ENCODE measurements at places on chromosomes 1 and 21. TPM values are rescaled to one million over a fixed set of nuclear protein-coding genes. Genes with fewer than 3 reads are reported as not detected.
A peak's percentile ranks its signal among the peaks of the same experiment; 100 is the strongest.

GRCh38 chr1:154783976-154784375 lies 86.1 kb downstream of the KCNN3 start:
- no peak for DNase-seq

DNA sequence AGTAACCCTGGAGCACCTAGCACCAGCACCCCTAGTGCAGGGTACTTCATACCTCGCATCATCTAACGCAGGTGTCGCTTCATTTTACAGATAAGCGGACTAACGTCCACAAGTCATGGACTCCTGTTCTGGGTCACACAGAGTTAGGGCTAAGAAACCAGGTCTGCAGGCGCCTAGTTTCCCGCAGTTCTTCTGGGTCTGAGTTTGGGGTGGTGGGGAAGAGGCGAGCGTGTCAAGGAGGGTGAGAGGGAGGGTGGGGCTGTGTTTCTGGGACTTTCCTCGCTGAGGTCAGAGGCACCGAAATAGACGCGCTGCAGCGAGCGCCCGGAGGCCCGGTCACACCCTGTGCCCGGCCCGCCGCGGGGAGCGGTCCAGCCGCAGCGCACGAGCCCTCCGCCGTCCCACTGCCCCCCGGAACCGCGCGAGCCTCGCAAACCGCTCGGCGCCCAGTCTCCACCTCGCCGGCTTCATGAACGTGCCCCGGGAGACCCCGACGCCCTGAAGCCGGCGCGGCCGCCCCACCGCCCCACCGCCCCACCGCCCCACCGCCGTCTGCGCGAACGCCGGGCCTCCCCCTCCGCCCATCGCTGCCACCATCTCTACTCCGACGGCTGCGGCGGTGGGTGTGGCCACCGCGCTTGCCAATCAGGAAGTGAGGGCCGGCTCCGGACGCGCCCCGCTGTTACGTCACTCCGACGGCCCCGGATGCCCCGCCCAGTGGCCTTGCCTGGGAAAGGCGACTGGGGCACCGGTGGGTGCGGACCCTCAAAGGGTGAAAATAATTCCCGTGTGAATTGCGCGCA lies 12.3 kb downstream of the IFI6 start:
- DNase-seq: peak; percentile 96

- DNase-seq: no peak
Measured at GRCh38 chr1:172069051-172069450, 227.8 kb downstream of the DNM3 start.

The OR2L2 gene
- total RNA-seq: not detected

- peak; percentile 55 for DNase-seq
Measured at GRCh38 chr1:99645203-99645602, 710 bp upstream of the PALMD start.

DNA sequence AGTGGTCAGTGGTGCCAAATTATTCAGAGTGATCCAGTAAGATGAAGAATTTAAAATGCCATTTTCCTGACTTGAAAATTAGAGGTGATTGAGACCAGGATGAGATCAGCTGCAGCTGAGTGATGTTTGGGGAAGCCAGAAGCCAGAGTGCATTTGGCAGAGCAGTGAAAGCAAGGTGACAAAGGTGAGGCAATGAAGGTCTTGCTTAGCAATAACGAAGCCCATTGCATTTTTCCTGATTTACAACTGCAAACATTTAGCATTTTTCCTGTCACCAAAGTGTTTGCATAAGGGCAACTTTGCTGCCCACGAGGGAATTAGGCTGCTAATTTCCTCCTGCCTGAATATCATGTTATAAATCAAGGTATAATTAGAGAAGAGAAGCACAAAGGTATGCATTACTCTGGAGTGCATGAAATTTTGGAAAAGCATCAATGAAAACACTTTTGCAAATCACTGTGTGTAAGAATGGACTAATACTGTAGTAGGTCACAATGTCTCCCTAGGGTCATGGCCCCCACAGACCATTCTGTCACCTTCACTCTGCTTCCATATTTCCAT lies 188.2 kb upstream of the LYPLAL1 start:
- no peak for DNase-seq

DNA sequence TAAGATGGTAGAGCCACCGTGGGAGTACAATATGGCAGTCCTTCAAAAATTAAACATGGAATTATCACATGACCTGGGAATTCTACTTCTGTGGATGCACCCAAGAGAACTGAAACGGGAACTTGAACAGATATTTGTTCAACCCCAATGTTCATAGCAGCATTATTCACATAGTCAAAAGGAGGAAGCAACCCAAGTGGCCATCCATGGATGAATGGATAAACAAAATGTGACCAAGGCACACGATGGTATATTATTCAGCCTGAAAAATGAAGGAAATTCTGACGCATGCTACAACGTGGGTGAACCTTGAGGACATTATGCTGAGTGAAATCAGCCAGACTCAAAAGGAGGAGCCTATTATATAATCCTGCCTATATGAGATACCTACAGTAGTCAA lies 22.8 kb upstream of the LAPTM5 start:
- no peak for DNase-seq

DNA sequence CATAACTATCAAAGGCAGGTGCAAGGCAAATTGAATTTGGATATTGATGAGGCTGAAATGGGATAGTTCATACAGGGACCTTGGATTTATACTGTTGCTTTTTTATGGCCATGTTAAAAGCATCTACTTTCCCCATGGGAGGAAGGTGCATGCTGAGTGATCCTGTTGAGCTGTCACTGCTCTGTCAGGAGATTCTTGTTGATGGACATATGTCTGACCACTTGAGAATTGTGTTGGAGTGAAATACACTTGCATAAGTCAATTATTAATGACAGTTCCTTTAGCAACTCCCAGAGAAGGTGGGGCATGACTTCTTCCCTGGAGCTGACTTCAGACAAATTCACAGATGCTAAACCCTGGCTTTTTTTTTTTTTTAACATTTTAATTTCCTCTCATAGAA lies 58.4 kb upstream of the DYNLT5 start:
- DNase-seq: no peak

- no peak for DNase-seq
Measured at GRCh38 chr1:11485191-11485590, 6.2 kb downstream of the DISP3 start.

The RUNX3 gene
- 10.5 TPM for total RNA-seq

DNA sequence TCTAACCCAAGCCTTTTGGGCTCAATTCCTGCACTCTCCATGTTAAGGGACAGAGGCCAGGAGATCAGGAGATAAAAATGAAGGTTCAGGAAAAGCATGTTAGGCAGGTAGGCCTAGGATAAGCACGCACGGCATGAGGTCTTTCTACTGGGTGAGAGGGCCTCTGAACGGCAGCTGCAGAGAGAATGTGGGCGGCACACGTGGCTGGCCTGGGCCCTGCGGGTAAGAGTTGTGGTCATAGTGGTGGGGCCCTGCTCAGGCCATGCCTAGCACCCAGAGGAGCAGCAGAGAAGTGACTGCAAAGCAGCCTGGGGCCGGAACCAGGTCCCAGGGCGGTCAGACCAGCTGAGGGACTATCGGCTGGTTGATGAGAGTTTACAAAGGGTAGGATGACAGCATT lies 7.5 kb upstream of the FOXO6 start:
- no peak for DNase-seq

The NOS1AP gene
- 5.3 TPM for total RNA-seq

DNA sequence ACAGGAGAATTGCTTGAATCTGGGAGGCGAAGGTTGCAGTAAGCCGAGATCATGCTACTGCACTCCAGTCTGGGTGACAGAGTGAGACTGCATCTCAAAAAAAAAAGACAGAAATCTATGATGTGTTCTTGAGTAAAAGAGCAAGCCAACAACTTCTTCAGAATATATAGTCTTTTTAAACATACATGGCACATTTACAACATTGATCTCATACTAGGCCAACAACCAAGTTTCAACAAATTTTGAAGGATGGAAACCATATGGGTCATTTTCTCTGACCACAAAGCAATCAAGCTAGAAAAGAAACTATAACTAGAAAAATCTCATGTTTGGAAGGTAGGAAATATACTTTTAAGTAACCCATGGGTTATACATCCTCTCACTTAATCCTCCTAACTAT lies 38.3 kb downstream of the PAFAH2 start:
- no peak for DNase-seq

The VTCN1 gene
- total RNA-seq: not detected

The MEX3A gene
- 1.00 TPM for total RNA-seq

DNA sequence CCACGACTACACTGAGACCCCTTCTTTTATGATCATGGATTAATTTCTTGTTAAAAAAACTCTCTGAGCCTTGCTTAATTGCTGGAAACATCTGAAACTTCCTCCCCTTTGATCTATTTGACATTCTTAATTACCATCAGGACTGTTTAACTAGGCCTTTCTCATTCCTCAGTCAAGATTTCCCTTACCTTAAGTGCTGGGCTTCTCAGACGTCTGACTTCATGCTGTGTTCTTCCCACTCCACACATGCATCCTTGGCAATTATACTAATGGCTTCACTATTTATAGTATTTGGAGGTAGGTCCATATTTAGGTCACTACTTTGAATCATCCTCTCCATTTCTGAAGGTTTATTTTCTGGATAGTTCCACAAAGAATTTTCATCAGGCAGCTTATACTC lies 341.3 kb upstream of the TMPRSS15 start:
- no peak for DNase-seq

The SHE gene
- total RNA-seq: 30.0 TPM

The UTP11 gene
- 19.3 TPM for total RNA-seq

The ALG14 gene
- total RNA-seq: 6.2 TPM

The KRTAP11-1 gene
- total RNA-seq: not detected

- no peak for DNase-seq
Measured at GRCh38 chr1:208446271-208446691, 202.1 kb upstream of the PLXNA2 start.

DNA sequence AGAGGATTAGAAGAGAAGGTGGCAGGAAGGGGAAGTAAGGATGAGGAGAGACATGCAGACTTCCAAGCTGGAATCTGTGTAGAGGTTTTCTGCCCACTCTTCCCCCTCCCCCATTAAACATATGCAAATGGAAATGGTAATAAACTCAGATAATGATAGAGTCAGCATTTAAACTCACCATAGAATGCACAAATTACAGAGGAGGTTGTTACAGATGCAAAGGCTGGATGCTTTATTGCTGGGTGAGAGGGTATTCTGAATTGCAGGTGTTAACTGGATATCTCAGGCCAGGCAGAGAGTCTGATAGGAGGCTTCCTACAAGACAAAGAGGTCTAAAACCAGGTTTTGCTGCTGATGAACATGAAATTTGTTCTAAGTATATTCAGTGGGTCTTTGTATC lies 372.5 kb downstream of the SEC16B start:
- DNase-seq: no peak

The LHX4 gene
- total RNA-seq: not detected

DNA sequence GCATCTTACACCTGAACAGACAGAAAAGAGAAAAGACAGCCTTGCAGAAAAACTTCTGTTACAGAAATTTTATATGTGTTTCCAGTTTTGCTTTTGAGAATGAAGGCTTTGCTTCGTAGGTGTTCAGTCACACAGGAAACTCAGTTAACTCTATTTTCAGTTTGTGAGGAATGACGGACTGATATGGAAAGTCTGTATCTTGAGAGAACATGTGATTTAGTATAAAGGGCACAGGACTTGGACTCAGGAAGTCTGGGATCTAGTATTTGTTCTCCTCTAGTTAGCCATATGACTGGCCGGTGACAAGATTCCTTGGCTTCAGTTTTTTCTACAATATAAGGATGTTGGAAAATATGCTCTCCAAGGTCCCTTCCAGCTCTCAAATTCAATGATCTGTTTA lies 149.1 kb downstream of the OLFM3 start:
- no peak for DNase-seq

The OLIG2 gene
- total RNA-seq: not detected

The HEYL gene
- total RNA-seq: 15.9 TPM

The CDC7 gene
- 2.7 TPM for total RNA-seq

- DNase-seq: peak; percentile 72
Measured at GRCh38 chr1:70685300-70686286, 274.5 kb downstream of the CTH start.

GRCh38 chr1:220001095-220001501 lies 45.2 kb downstream of the EPRS1 start:
- DNase-seq: no peak

- no peak for DNase-seq
Measured at GRCh38 chr1:56576880-56577405, 2.4 kb downstream of the PLPP3 start.

GRCh38 chr1:210698661-210699060 lies 370.0 kb downstream of the HHAT start:
- DNase-seq: peak; percentile 58

- DNase-seq: no peak
Measured at GRCh38 chr1:54686155-54686554, 29.5 kb upstream of the TTC4 start.

The MRPS21 gene
- total RNA-seq: 32.7 TPM

GRCh38 chr1:42806593-42806992 lies 10.3 kb upstream of the ERMAP start:
- DNase-seq: no peak

- DNase-seq: no peak
Measured at GRCh38 chr1:115217150-115218033, 120.7 kb downstream of the NGF start.

DNA sequence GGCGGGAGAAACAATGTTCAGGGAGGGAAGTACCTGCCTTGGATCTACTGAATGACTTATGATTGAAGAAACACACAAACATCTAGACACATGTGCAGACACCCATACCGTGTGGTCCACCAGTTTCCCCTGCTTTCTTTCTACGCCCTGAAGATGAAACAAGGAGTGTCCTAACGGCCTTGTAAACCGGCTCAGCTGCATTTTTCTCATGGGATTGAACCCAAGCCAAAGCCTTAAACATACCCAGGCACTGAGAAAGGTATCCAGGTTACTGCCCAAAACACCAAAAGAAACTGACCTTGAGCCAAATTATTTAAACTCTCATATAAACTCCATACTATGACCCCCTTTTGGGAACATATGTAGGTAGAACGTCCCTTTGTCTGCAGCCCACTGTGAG lies 630.0 kb upstream of the RGS18 start:
- DNase-seq: no peak

- DNase-seq: no peak
Measured at GRCh38 chr1:100266741-100267140, 725 bp downstream of the RTCA start.

- DNase-seq: peak; percentile 88
Measured at GRCh38 chr1:46166521-46167462, 8.1 kb upstream of the TSPAN1 start.

The SPRR2A gene
- not detected for total RNA-seq

The SERTAD4 gene
- 9.4 TPM for total RNA-seq
